ENCODE measurements at places on chromosomes 5 and 9.

DNA sequence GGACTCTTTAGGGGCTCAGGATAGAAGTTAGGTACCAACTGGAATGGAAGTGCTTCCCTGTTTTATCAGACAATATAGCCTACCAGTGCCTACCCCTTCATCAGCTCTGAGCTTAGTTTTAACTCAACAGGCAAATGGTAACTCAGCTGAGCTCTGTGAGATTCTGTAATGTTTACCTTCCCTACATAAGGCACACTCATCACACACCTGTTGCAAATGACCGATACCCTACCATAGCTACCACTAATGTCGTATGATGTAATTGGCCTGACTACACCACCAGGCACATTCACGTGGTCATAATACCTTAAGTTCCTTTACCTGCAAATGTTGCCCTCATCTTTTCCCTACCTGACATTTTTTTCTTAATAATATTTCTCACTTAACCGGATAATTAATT lies 254.8 kb downstream of the ADGRV1 start:
- no peak for DNase-seq

- no peak for DNase-seq
Observed at GRCh38 chr5:159593518-159594073, 263.3 kb upstream of the IL12B start.

GRCh38 chr5:106610041-106610440 lies 1060.7 kb downstream of the EFNA5 start:
- no peak for DNase-seq

DNA sequence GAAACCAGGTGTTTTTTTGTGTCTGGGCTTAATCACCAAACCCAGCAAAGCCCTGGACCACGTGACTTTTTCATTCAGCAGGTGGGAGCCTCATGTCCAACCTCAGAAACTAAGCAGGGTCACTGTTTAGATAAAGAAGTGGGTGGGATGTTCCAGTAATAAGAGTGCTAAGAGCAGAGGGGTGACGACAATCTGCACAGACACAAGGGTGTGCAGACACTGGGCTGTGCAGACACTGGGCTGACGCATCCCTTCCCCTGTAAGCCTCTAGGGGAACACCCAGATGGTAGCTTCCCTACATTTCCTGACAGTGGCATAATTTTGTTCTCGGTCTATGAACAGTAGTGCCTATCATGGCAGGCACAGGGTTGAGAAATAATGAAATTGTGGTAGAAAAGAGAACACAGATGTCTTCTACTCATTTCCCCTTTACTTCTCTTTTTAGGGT lies 85.1 kb downstream of the SAXO1 start:
- no peak for DNase-seq

DNA sequence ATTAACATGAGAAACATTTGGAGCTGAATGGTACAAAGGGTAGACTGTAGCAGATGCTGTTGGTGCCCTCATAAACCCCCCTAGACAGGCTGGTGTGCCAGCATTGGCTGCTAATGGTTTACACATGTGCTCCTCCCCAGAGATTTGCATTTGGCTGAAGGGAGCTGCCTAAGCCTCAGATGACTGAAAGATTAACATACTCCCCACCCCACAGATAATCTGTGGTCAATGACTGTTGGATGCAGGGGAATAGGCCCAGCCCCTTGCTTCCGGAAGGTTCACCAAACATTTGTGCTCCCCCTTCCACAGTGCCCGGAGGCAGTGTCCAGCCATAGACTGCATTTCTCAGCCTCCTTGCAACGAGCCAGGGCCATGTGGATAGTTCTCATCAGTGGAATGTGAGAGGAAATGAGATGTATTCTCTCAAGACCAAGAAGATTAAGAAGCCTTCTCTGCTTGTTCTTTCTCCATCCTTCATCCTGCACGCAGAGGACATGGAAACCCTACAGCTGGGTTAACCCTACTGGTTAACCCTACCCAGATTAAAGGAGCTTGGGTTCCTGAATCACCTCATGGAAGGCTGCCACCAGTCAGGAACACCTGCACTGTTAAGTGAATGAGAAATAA lies 79.6 kb downstream of the PHAX start:
- no peak for DNase-seq

DNA sequence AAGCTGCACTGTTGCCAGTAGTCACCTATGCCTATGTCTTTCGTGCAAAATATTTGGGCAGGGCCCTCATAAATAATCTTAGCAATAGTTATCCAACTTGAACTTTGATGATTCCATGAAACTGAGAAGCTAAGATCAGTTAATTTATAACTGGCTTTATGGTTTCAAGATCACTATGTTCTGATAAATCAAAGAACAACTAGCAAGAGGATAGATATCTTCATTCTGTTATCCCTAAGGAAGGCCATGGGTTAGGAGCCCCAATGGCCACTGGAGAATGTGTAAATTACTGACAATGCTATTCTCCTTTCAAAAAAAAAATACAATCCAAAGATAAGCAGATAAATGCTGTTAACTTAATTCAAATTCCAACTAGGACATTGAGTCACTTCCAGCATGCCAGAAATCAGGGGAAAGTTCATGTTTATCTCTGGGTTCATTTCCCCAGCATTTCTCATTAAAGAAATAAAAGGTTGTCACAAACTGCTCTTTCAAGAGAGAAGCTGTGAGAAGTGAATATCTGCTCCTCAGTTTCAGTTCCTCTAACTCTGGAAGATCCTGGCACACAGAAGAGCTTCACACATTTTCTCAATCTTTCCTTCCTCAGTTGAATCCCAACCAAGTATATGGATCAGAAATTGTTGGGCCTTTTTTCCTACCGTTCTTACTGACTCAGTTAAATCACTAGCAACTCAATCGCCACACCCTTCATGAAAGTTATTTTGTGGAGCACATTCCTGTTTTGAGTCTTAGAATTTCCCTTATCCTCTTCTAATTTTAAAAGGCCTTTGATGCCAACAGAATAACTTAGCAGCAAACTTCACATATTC lies 59.6 kb upstream of the SLC1A1 start:
- no peak for DNase-seq

GRCh38 chr9:124353166-124353768 lies 62.0 kb downstream of the PSMB7 start:
- DNase-seq: no peak

GRCh38 chr5:51039424-51040329 lies 343.6 kb upstream of the ISL1 start:
- DNase-seq: no peak

- no peak for DNase-seq
Observed at GRCh38 chr9:110575169-110575568, 4.4 kb downstream of the SVEP1 start.

DNA sequence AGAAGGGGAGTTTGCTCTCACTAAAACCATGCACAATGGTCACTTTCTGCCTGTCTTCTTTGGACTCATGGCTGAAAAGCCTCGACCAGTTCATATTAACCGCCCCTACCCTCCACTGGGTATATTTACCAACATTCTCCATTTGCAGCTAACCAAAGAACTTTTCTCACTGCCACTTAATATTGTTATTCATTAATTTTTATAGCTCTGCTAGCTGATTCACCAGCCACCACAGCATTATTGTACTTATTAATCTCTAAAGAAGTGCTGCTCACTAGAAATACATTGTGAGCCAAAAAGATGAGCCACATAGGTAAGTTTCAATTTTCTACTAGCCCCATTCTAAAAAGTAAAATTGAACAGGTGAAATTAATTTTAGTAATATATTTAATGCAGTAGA lies 33.4 kb upstream of the SMIM32 start:
- no peak for DNase-seq

- DNase-seq: no peak
Observed at GRCh38 chr9:95017062-95017461, 290.6 kb downstream of the AOPEP start.

DNA sequence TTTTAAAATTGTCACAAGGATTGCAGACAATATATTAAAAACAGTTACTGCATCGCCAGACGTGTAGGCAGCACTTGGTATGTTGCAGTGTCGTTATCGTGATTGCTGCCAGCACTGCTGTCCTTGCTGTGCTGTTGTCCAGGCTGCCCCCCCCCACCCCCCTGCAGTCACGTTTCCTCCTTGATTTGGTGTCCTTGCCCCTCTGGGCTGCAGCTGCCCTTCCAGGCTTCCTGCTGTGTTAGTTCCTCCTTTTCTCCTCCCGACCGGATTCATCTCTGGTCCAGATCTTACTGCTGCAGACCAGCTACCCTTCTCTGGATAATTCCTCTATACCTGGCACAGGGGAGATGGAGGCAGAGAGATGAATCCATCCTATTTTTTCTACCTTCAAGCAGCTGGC lies 298.9 kb downstream of the TRIM32 start:
- DNase-seq: no peak

- DNase-seq: peak; percentile 20
Observed at GRCh38 chr5:149549461-149550267, 1.6 kb downstream of the CSNK1A1 start.

DNA sequence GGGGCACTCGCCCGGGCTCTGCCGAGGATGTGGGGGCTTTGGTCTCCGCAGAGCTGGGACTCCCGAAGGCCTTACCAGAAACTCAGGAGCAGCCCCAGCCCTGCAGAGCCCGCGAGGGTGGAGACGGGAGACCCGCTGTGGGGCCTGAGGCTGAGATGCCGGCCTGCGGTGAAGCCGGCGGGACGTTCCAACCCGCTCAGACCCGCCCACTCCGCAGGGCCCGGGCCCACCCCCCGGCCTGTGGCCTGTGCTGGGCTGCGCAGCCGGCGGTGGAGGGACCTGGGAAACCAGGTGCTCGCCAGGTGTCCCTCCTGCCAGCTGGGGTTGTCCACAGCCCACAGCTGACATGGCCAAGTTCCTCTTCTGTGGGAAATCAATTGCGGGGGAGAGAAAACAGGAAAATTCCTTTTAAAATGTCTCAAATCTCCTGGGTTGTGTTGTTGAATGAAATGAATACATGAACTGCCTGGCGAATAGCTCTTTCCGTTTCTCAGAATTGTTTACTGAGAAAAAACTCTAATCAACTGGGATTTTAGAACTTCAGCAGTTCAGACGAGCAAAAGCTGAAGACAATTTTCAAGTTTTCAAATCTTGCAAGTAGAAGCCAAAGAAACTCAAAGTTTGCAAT lies 49.0 kb upstream of the IRX4 start:
- no peak for DNase-seq

DNA sequence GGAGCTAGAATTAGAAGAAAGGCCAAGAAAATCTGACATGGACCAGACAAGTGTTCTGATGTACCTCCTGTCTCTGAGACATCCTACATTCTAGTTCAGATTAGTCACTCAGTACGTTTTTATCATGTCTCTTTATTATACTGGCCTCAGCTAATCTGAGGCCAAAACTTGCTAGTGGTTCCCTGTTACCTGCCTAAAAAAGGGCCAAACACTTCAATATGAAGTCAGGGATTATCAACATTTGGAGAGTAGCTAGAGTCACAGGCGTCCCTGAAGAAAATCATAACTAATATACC lies 587.4 kb downstream of the PRELID2 start:
- no peak for DNase-seq

DNA sequence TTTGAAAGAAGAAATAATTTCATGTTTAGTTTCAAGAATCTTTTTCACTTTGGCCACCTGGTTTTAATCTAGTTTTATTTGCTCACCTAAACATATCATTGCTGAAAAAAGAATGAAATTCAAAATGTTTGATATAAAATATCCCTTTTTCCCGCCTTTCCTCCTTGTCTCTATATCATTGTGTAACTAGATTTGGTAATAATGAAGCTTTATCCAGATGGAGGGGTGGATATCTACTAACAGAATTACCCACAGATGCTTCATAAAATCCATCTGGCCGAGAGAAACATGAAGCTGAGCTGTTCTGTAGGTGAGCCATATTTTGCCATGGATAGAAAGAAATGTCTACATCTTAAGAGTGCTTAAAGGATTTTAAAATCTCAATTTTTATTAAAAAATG lies 214.7 kb downstream of the ICE1 start:
- no peak for DNase-seq

DNA sequence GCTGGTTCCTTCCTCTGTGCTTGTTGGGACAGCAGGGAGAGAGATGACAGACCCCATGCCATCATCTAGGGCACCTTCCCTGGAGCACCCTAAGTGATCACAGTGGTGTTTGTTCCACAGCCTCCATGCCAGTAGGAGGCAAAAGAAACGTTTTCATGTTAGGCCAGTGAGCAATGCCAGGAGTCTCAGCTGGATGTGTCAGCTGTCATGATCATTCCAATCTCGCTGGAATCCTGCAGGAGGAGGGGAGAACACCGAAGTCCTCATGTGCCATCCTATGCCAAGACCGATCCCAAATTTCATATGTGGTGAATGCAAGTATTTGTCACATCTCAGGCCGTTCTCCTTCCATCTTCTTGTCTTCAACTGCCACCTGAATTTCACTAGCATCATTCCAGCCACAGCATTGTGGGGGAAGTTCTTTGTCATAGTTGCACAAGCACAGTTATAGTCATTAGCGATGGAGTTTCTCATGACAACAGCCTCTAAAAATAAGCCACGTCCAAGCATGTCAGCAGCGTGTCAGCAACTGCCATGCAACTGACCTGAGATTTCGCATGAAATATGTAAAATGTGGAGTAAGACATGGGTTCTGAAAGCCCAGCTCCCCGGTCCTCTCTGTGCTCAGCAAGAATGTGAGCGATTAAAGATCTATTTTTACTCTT lies 97.2 kb upstream of the DNAH5 start:
- no peak for DNase-seq

DNA sequence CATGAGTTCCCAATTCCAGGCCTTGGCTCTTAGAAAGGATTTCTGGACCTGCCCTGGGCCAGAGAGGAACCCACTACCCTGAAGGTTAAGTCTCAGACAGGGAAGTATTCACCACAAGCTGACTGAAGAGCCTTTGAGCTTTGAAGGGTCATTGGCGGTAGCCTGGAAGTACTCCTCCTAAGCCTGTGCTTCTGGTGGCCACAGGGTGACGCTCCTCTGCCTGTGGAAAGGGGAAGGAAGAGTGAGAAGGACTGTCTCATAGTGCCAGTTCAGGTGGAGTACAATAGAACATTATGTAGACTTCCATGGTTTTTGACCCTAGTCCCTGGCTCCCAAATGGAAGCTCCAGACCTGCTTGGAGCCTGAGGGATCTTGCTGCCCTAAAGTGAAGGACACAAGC lies 1233.2 kb upstream of the CDH6 start:
- no peak for DNase-seq

GRCh38 chr5:42951293-42951840 lies 88.8 kb downstream of the ANXA2R start:
- no peak for DNase-seq

DNA sequence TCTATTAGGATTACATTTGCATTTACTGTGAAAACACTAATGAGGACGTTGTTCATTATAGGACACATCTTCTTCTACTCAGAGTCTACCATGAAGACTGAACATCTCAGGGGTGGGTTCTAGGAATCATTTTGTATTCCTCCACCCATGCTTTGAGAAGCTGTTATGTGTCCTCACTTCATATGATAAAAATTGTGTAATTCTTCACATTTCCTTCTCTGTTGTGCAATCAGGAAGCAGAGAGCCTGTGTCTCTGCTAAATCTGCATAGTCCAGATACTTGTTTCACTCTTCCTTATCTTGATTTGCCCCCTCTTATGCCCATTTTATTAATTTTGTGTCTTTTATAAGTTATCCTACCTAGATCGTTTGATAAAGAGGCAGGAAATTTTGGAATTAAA lies 97.8 kb upstream of the IQGAP2 start:
- DNase-seq: no peak
